ENCODE measurements at places on chromosomes 12 and 14. TPM values are rescaled to one million over a fixed set of nuclear protein-coding genes. Genes with fewer than 3 reads are reported as not detected.

- no peak overlapping the region for H3K27ac ChIP-seq
- no peak for DNase-seq
- no peaks in the 10 kb centered on the region for H3K27me3 ChIP-seq
- H3K36me3 ChIP-seq: no peaks in the 10 kb centered on the region
- no peak overlapping the region for H3K4me3 ChIP-seq
Measured at GRCh38 chr12:132542661-132543060, 52.7 kb downstream of the FBRSL1 start.

The CLEC4C gene
- total RNA-seq: not detected

The GPR84 gene
- not detected for total RNA-seq

The KRT80 gene
- not detected for total RNA-seq

DNA sequence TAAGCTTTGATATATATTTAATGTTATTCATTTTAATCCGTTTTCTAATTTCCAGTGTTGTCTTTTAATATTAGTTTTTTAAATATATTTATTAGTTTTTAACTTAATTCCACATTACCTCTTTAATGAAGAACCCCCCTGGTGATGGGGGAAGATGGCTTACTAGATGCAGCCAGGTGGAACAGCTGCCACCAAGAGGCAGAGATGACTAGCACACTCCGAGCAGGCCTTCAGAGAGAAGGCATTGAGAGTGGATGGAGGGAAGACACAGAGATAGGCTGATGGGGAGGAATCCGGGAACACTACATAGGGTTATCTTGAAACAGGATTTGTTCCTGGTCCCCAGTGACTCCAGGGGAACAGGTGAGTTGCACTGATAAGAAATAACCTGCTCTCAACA is 771.6 kb downstream of the LRFN5 start:
- H3K27me3 ChIP-seq: no peaks in the 10 kb centered on the region
- DNase-seq: no peak

Measured in activated CD8-positive, alpha-beta T cell treated with anti-CD3 and anti-CD28 coated beads for 36 hours (primary cell).